PC-9 (cell line): ENCODE measurements at places on chromosomes 12 and 14. TPM values are rescaled to one million over a fixed set of nuclear protein-coding genes. Genes with fewer than 3 reads are reported as not detected.

DNA sequence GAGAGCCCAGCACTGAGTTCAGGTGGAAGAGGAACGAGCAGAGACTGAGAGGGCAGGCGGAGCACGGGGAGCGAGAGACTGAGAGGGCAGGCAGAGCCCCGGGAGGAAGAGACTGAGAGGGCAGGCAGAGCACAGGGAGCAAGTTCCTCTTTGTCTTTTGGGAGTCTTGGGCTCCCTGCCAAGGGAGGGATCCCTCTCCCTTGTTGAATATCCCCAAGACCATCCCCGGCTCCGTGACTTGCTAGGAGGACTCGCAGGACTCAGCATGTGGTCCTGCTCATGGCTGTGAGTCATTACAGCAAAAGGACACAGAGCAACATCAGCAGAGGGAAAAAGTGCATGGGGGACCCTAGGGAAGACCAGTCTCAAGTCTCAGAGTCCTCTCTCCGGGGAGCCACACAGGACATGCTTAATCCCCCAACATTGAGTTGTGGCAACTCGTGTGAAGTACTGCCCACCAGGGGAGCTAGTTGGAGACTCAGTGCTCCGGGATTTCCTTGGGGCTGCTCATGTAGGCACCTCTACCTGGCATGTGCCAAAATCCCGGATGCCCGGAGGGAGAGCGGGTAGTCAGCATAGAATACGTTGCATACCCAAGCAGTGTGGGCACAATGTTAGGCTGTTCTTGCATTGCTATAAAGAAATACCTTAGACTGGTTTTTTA is 81.0 kb downstream of the CCDC92 start:
- no peak for DNase-seq

GRCh38 chr14:61385002-61385685 is 63.8 kb downstream of the PRKCH start:
- no peak for DNase-seq

- no peak for DNase-seq
These were observed 16.0 kb upstream of the PLEKHH1 start for GRCh38 chr14:67517083-67517482.

DNA sequence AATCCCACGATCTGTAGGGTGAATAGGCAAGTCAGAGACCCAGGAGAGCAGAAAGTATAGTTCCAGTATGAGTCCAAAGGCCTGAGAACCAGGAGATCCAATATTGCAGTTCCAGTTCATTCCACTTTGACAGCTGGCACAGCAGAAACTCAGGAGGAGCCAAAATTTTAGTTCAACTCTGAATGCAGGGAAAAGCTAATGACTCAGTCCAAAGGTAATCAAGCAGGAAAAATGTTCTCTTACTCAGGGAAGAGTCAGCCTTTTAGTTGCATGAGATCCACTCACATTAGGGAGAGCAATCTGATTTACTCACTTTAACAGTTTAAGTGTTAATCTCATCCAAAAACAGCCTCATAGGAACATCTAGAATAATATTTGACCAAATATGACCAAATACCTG is 130.2 kb upstream of the LRFN5 start:
- DNase-seq, result no peak

- DNase-seq, result no peak
These were observed 254 bp downstream of the GTF2A1 start for GRCh38 chr14:81220580-81220829.

FOXG1 gene
- not detected in 2 replicates for total RNA-seq
